ENCODE measurements at places on chromosomes 3 and 15.
A peak's percentile ranks its signal among the peaks of the same experiment; 100 is the strongest.

- peak; percentile 46 for DNase-seq
Observed at GRCh38 chr15:97903971-97904572, 56.4 kb upstream of the ARRDC4 start.

- no peak for DNase-seq
Observed at GRCh38 chr3:117893638-117894037, 1141.0 kb downstream of the IGSF11 start.

GRCh38 chr15:42577514-42578031 lies 2.2 kb downstream of the STARD9 start:
- no peak for DNase-seq

GRCh38 chr3:35079403-35079802 lies 559.9 kb upstream of the ARPP21 start:
- no peak for DNase-seq

DNA sequence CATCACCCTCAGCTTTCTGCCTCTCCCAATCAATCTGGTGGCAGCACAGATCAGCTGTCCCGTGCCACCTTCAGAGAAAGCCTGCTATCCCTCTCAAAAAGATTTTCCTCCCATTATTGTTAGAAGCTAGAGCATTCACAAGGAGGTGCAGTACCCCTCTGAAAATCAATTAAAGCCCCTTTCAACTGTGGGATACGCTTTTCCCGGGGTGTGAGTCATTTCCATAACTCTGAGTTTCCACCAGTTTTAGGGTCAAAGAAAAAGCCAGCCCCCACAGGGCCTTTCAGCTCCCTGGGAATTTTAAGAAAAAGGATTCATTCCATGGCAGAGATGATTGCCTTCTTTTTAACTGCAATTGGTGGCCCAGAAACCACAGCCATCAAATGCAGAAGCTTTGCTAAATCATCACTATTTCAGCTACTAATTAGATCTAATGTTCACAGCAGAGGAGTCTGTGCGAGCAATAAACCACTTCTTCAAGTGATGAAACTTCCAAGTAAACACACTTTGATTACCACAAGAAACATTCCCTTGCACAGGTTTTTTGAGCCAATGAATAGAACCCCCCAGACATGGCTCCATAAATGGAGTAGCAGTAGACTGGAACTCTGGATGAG lies 270.0 kb upstream of the TPRG1 start:
- DNase-seq = no peak

DNA sequence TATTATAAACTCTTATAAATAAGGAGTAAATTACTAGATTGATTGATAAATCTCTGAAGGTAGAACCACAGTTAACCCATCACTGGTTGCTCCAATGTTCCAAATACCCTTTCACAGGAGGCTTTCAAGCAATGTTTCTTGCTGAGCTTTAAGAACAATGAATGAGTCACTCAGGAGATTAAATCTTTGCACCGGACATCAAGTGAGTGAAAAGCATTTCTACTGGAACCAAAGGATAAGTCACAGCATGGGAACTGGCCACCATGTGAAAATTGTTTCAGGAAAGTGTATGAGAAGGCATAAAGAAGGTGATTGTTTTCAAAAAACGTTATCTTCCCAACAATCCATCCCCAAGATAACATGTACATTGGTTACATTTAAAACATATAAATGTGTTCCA lies 90.6 kb downstream of the CNTN3 start:
- DNase-seq = no peak

- DNase-seq = peak; percentile 10
Observed at GRCh38 chr3:52061121-52061910, 4.9 kb upstream of the DUSP7 start.

GRCh38 chr3:27666272-27666671 lies 55.9 kb downstream of the EOMES start:
- DNase-seq = no peak

Data from erythroblast (primary cell).